ENCODE measurements at places on chromosomes 1 and 21.

DNA sequence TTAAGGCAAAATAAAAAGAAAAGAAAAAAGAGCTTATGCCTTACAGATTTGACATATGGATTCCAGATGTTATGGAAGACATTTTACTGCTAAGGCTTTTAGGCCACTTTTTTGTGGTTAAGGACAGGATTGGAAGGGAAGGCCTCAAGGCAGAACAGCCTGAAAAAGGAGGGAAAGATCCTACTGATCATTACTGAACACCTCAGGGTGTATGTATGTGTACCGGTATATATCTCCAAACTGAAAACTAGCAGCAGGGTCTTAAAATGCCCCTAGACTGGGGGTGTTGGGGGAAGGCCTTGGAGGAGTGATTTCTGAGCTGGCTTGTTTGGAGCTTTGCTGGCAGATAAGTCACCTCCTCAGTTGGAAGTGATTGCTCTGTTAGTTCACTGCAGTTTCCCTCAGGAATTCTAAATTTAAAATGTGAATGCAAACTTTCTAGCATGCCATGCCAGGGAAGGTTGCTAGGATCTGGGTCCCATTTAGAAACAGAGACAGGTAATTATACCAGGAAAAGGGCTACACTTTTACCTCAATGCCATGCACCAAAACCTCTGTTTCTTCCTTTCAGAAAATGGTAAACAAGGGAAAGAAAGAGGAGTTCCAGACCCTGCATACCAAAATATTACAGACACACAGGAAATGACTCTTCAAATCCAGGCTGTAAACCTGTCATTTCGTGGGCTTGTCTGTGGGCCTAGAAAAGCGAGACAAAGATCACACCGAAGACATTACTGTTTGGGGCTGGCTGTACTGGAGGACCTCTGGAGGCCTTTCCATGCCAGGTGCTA lies 15.0 kb downstream of the C1orf52 start:
- peak; percentile 93 for DNase-seq

DNA sequence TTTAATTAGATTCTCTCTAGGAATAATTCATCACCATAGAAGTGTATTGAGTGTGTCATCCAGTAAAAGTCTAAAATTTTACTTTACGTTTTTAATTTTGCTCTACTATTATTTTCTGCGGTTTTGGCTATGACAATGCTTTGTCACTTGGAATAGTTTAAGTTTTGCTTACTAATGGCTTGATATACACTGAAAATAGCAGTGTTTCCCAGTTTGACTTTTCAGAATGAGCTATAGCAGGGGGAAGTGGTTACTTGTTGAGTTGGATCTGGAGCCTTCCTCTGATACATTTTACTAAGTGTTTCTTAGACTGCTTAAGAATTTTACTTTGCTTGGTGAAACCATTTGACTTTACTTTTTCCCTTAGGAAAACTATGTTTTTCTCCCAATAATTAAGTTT lies 5.0 kb downstream of the DNAJC16 start:
- no peak for DNase-seq

GRCh38 chr1:168224991-168225390 lies 813 bp upstream of the SFT2D2 start:
- no peak for DNase-seq

GRCh38 chr1:55869065-55869464 lies 653.9 kb upstream of the USP24 start:
- DNase-seq: no peak

DNA sequence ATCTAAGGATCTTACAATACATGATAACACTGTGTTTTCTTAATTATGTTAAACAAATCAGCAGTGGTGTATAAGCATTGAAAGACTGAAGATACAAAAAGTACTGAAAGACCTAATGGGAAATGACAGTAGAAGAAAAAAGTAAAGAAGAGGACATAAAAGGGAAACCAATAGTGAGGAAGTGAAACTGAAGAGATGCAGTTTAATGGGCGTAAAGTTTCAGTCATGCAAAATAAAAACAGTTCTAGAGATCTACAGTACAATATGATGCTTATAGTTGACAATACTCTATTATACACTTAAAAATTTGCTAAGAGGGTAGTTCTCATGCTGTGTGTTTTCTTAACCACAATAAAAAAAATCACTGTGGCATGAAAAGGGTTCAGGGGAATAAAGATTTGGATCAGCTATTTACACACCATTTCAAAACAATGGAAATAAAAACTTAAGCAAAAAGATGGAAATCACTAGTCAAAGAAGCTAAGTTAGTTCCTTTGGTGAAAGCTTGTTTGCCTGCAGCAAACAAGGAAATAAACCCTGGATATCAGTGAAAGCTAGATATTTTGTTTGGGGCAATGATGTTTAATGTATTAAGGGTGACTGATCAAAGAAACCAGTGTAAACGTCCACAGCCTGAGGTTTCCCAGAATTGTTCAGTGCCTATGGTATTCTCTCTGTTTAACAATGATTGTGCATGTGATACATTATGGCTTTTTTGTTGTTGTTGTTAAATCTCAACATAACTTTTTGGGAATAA lies 1160.8 kb upstream of the ADGRL2 start:
- no peak for DNase-seq

- no peak for DNase-seq
These were observed 24.5 kb upstream of the PPP2R5A start for GRCh38 chr1:212260557-212261355.

- no peak for DNase-seq
These were observed 142.4 kb downstream of the TLR5 start for GRCh38 chr1:223000632-223001031.

- no peak for DNase-seq
These were observed 5.7 kb upstream of the SLC1A7 start for GRCh38 chr1:53148123-53148522.

GRCh38 chr1:205677167-205677566 lies 3.1 kb downstream of the SLC45A3 start:
- no peak for DNase-seq

DNA sequence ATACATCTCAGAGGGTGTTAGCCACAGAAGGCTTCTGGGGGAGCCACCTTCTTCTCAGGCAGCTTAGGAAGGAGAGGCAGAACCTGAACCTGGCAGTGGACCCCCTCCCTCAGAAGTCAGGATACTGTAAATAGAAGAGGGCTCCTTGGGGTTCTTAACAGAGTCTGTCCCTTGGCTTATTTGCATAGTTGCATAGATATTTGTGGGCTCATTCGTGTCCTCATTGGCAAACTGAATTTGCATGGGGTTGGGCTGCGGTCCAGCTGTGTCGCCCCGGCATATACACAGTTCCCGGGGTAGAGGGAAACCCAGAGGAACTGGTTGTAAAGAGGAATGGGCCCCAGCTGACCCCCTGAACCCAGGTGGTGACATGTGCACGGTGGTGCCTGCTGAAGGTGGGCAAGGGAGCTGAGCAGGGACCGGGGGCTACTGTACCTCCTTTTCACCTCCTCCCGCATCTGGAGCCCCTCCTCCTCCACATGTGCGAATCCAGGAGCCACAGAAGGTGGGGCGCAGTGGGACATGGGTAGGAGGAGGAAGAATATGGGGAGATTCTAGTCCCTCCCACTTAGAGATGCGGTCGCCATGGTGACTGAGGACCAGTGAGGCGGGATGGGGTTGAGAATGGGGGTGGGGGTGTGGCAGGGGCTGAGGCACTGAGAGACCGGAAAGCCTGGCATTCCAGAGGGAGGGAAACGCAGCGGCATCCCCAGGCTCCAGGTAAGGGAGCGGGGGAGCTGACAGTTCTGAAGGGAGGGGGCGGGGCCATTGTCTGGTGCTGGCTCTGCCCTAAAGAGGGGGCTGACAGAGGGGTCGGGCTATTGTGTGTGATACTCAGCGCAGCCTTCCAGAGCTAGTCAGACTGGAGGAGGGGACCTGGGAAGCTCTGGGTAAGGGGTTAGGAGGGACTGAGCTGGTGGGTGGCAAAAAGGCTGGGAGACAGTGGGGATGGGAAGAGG lies 3.7 kb upstream of the SEMA4A start:
- DNase-seq: peak; percentile 6

DNA sequence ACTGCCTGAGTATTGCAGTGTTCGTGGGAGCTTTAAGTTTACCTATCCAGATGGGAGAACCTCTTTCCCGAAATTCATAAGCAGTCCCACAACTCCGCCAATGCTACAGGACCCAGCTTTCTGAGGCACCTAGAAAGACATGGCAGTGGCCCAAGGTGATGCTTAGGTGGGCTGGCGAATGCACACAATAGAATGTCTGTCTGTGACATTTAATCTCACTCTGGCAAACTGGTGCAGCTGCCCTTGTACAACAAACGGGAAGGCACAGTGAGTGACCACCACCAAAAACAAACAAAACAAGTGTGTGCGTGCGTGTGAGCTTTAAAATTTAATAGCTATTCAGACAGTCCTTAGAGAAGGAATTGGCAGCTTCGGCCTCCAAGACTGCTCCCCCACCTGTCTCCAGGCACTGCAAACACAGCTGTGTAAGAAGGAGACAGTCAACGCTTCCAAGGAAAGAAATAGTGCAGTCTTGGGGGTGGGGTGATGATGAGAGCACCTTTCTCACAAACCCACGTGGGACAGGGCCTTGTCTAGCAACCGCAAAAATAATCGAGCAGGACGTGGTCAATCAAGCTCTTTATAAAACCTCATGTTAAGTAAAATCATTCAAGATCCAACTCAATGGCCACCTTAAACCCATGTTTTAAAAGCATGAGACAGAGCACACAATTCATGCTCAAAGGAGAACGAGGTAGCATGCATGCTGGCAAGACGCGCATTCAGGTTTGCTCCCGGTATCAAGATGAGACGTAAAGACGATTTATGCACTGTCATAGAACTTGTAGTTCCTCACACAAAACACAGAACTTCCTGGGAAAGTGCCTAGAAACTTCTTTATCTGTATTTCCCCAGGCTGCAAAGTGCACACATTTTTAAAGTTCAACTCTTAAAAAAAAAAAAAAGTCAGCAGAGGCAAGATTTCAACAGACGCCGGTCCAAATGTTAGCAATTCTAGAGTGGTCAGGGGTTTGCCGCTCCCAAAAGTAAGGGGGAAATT lies 84.1 kb downstream of the TM2D1 start:
- peak; percentile 74 for DNase-seq

- DNase-seq: no peak
These were observed 2.1 kb upstream of the A3GALT2 start for GRCh38 chr1:33322870-33323585.

GRCh38 chr21:43312751-43313169 lies 114.2 kb downstream of the SIK1 start:
- no peak for DNase-seq

DNA sequence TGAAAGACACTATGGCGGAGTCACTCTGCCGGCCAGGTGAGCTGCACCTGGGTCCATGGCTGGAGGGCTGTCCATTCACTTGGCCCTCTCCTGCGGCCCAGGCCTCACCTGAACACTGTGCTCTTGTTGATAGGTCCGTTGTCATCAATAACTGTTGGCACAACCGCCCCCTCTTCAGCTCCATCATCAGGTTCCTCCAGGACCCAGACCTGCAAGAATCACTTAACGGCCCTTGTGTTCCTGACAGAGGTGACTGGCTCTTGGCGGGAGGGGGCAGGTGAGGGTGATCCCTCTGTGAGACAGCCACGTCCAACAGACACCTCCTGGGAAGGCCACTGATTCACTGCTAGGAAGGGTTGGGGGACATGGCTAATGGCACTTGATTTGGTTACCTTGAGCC lies 54.9 kb downstream of the INAVA start:
- no peak for DNase-seq

- DNase-seq: no peak
These were observed 87.7 kb downstream of the TGFBR3 start for GRCh38 chr1:91798241-91798648.

DNA sequence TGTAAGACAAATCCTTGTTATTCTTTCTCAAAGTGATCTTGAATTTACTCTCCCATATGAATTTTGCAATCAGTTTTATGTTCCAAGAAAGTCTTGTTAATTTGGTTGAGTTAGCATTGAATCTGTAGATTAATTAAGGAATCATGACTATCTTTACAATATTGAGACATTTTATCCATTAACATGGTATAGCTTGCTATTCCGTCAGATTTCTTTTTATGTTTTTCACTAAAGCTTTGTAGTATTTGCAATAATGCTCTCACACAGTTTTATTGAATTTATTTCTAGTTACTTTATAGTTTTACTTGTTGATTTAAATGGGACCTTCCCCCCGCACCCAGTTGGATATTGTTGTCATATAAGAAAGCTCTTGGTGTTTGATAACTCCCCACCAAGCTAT lies 5.8 kb upstream of the EDARADD start:
- no peak for DNase-seq

DNA sequence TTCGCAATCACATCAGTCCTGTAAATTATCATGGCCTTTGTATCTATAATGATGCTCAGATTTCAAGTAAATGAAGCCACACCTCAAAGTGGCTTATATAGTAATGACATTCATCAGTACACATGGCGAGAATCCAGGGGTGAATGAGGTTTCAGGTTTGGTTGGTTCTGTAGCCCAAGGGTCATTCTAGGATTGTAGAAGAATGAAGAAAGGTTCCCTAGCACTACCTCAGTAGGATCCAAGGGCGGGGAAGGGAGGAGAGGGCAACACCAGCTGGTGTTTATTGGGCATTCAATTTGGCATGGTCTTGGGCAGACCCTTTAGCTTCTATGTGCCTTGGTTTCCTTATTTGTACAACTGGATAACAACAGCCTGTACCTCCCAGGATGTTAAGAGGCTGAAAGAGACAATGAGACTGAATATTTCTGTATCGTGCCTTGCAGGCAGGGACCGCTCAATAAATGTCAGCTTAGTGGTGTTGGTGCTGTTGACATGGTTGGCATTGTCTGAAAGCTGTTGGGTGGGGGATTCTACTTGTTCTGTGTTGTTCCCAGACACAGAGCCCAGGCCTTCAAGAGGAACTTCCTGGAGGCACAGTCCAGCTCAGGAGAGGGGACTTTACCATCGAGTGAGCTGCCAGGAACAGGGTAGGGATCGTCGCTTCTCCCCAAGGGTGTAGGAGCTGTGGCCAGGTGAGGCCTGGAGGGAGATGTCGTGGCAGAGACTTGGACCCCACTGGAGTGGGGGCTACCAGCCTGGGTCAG lies 388.2 kb downstream of the PTPRU start:
- DNase-seq: no peak

DNA sequence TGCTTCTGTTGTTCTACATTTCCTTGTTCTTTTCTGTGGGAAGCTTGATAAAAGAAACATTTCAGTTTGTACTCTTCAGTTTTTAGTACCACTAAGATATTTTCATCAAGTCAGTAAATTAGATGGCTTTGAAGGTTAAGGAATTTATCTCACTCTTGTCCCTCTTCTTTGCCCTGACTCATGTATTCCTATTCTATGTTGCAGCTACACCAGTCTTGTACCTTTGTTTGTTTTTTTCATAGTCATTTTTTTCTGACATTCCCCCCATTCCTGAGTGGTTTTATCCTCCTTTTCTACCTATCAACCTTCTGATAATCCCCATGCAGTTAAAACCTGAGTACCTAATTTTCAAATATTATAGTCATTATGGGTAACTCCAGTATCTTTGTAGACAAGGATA lies 65.4 kb downstream of the MAST2 start:
- DNase-seq: no peak

GRCh38 chr1:38898653-38899230 lies 17.4 kb upstream of the GJA9 start:
- no peak for DNase-seq
